ENCODE measurements at places on chromosomes 6 and 20. TPM values are rescaled to one million over a fixed set of nuclear protein-coding genes. Genes with fewer than 3 reads are reported as not detected.

The GPR63 gene
- not detected for polyA plus RNA-seq

The AHI1 gene
- 10.4 TPM for polyA plus RNA-seq

The RNF182 gene
- polyA plus RNA-seq = not detected

The FAM209A gene
- not detected for polyA plus RNA-seq

The MAS1 gene
- not detected for polyA plus RNA-seq

The STK38 gene
- 61.6 TPM for polyA plus RNA-seq

The TFAP2C gene
- polyA plus RNA-seq = not detected

All from IgD-negative memory B cell (primary cell).